ENCODE measurements at places on chromosomes 16 and 17.

GRCh38 chr17:17499402-17500145 is 3.4 kb upstream of the RASD1 start:
- no peak for DNase-seq

- DNase-seq = no peak
Observed at GRCh38 chr17:73283841-73284282, 22.2 kb upstream of the CPSF4L start.

DNA sequence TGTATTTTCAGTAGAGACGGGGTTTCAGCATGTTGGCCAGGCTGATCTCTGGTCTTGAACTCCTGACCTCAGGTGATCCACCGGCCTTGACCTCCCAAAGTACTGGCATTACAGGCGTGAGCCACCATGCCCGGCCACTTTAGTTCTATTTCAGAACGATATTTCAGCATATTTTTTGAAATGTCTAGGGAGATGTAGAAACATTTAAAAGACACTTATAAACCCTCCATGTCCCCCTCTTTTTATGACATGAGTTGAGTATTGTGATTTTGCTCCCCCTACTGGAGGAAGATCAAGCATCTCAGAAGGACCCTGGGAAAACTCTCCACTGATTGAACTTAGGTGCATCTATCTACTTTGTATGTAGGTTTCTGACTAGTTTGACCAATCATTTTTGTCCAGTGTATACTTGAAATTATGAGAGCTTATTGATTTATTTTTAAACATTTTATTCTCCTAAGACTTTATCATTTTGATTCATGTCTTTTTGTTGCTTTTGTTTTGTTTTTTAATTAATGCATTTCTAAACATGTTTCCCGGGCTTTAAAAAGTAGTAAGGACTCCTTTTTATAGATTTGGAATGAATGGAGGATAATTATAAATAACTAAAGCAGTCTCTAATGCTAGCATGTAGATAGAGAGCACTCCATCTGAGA is 105.1 kb downstream of the CHD9 start:
- peak; percentile 29 for DNase-seq

- DNase-seq = no peak
Observed at GRCh38 chr17:53722407-53722806, 100.3 kb upstream of the KIF2B start.

GRCh38 chr16:88702371-88703210 is 3.6 kb downstream of the RNF166 start:
- peak; percentile 61 for DNase-seq

DNA sequence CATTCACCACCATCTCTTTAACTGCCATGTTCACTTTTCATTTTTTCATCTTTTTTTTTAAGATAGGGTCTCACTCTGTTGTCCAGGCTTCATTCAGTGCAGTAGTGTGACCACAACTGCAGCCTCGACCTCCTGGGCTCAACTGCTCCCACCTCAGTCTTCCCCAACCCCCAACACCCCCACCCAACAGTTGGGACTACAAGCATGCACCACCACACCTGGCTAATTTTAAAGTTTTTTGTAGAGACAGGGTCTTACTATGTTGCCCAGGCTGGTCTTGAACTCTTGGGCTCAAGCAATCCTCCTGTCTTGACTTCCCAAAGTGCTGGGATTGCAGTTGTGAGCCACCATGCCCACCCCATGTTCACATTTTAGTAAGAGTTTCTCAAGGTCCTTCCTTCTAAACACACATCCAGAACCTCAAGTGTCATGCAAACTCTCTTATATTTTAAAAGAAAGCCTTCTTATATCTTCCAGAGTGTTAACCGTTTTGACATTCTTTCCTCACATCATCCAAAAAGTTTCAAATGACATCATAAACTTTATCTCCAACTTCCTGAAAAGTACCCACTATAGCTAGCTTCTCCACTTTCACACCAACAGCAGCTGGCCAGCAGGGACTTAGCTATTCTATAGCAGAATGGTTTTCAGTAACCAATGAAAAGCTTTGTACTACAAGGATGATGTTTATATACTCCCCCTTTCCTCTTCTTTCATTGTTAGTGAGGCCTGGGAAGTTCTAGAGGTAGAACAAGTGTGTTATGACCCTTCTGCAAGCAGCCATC is 49.3 kb downstream of the TRAF4 start:
- DNase-seq = peak; percentile 41

DNA sequence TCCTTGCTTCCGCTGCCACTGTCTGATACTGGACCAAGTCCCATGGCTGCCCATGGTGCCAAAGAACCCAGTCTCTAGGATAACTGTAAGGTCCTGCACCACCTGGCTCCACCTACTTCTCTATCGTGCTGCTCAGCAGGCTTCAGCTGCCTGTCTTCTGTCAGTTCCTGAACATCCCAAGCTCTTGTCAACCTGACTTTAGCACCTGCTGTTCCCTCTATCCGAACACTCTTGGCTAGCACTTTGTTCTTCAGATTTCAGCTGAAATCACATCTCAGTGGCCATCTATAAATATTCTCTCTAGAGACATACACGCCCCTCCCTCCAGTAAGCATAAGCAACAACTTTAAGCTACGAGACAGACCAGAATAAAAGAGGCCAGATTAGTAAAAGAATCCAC is 15.0 kb upstream of the TMEM101 start:
- no peak for DNase-seq

DNA sequence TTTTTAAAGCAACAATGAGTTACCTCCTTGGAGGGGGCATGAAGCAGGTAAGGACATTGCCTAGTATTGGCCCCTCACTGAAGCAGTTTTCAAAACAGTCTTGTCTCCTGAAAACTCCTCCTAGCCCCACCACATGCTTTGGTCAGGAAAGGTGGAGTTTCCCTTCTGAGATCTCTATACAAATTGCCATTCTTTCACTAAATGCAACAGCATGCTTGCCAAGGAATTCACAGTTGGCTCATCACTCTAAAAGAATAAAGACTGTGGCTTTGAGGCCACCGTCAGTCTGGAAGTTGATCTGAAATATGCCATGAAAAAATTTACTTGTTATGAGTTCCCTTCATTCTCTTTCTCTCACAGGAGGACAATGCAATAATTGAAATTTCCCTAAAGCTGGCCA is 4.2 kb downstream of the TTC19 start:
- DNase-seq = no peak

- DNase-seq = no peak
Observed at GRCh38 chr17:81376946-81377714, 18.1 kb upstream of the BAHCC1 start.

DNA sequence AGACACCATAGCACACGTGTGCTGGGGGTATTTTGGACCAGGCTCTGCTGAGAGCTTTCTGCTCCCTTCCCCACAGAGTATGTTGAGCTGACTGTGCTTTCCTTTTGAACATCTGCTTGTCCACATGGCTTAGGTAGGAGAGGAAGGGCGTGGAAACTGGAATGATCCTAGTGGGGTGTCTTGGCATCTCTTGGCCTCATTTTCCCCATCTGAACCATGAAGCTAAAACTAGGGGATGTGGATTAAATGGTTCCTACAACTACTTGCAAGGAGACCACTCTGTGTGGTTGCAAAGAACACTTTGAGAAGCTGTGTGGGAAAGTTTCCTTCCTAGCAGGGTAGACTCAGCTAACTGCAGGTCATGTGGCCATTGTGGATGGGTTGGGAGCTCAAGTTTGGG is 6.7 kb upstream of the NLRC5 start:
- no peak for DNase-seq

DNA sequence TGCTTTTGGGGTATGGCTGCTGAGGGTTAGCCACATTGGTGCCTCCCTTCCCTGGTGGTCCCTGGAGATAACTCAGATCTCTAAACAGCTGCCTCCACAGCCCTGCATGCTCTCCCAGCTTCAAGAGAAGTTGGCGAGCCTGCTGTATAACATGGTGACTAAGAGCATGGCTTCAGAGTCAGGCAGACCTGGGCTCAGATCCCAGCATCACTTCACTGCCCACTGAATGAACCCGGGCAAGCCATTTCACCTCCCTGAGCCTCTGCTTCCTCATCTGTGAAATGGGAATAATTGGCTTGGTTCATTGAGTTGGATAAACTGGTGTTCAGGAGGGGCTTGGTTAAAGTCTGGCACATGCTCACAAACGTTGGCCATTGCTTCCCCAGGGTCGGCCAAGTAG is 16.6 kb downstream of the KIF1C start:
- DNase-seq = no peak

GRCh38 chr17:64777415-64778239 is 115.5 kb upstream of the SMURF2 start:
- no peak for DNase-seq

DNA sequence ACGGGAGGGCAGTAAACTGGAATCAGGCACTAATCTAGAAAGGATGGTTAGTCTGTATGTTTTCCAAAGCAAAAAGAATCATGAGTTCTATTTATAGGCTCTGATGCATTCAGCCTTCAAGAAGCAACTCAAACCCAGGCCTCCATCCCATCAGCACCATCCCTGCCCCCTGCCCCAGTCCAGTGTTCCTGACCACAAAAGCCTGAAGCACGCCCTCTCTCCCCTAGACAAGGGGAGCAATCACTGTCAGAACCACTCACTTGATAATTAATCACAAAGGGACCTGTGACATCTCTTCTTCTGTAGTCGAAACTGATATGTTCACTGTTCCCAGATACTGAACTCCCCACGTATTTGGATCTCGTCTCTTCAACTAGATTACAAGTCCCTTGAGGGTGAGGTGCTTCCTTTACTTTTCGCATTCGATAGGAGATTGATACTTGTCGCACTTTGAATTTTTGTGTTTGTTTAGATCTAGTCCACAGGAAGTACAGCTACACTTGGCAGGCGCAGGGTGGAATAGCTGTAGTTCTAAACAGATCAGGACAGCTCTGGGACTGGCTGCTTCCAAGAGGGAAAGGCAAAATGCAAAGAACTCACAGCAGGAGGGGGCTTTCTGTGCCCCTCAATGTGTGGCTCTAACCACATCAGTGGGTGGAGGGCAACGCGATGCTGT is 36.4 kb upstream of the CCDC182 start:
- no peak for DNase-seq

DNA sequence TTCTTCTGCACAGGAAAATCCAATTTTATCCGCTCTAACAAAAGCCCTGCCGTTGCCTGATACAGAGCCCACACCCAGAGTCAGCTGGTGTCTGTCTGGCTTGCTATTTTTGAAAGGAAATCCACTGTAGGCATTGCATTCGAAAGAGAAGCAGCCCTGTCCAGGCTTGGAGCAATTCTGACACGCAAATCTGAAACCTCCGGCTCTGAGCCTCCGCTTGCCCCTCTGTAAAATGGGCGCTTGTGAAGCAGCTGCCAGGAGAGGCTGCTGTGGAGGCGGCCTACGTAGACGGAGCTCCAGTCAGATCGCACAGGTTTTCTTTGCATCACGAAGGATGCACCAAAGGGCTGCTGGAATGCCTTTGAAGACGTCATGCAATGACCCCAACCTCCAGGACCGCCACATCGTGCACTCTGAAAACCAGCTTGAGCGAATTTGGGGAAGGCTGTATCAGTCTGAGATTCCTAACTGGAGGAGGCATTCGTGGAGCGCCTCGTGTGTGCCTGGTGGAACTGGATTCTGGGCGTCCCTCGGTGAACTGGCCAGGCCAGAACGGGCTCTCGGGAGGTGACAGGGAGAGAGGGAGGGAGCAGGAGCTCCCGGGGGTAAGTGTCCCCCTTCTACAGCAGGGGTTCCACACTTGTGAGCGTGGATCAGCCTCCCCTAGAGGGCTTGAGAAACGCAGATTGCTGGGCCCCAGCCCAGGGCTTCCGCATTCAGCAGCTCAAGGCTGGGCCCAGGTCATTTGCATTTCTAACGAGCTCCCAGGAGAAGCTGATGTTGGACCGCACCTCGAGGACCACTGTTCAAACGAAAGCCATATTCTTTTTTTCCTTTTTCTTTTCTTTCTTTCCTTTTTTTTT is 215.5 kb downstream of the MRTFB start:
- no peak for DNase-seq
